ENCODE measurements at places on chromosomes 2 and 18.
A peak's percentile ranks its signal among the peaks of the same experiment; 100 is the strongest.

- DNase-seq, result no peak
These were observed 79.4 kb downstream of the EIPR1 start for GRCh38 chr2:3298191-3298590.

DNA sequence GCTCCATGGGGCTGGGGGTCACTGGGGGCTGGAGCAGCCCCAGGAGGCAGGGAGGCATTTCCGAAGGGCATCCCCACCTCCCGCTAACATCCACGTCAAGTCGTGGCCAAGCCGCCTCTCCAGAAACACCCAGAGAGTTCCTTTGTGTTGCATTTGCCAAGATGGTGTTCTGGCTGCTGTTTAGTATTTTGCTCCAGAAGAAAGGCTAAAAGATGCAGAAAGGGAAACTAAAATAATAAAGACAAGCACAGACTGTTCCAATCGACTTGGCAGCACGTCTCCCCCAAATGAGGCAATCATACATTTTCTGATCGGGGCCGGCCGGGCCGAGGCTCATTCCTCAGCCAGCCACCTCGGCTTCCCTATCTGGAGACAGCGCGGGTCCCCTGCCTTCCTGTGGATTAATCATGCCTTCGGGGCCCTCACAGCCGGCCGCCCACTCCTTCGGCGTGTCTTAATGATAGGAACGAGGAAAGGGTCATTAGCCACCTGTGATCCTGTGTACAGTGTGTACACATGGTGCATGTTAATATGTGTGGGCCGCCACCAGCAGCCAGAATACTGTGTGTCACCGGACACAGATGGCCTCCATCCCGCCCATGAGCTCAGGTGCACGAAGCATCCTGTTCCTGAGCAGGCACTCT is 169.2 kb downstream of the KLHL29 start:
- no peak for DNase-seq

DNA sequence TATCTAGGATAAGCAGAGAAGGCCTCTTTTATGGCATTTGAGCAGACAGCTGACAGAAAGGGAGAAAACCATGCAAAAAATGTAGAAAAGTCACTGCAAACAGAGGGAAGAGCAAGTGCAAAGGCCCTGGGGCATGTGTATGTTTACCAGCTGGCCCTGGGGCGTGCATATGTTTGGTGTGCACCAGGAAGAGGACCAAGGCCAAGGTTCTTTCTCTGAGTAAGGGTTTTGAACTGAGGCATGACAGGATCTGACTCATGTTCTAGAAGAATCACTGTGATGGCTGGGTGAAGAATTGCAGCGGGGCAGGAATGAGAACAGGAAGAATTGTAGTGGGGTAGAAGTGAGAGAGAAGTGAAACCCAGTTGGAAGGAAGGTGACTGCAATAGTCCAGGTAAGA is 69.6 kb downstream of the STEAP3 start:
- no peak for DNase-seq

DNA sequence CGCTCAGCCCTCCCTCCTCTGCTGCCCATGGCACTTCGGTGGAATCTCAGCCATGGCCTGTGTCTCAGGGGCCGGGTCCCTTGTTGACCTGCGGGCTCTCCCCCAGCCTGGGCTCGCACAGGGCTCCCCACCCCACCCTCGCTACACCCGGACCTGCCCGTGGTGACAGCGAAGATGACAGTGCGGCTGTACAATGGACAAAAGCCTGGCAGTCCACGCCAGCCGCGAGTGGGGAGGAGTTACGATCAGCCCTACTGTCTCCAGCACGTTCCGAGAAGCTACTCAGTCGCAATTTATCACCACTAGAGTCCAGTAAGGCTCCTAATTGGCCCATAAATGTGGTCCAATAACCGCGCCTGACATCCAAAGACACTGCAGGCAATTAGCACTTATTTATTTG is 31.6 kb downstream of the GBX2 start:
- DNase-seq, result no peak

DNA sequence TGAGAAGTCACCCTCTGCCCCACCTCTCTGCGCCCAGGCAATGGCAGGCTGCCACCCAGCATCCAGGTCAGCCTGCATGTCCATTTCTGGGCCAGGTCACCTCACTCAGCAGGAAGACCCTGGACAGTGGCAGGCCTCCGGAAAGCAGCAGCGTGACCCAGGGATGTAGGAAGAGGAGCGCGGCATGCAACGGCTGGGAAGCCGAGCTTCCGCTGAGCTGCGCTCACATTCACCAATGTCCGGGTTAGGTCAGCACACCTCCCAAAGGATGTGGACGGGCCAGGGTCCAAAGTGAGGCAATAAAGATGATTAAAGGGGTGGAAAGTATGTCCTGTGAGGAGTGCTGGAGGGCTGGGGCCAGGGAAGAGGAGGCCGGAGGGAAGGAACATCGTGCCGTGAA is 174.5 kb downstream of the CTIF start:
- DNase-seq, result no peak

DNA sequence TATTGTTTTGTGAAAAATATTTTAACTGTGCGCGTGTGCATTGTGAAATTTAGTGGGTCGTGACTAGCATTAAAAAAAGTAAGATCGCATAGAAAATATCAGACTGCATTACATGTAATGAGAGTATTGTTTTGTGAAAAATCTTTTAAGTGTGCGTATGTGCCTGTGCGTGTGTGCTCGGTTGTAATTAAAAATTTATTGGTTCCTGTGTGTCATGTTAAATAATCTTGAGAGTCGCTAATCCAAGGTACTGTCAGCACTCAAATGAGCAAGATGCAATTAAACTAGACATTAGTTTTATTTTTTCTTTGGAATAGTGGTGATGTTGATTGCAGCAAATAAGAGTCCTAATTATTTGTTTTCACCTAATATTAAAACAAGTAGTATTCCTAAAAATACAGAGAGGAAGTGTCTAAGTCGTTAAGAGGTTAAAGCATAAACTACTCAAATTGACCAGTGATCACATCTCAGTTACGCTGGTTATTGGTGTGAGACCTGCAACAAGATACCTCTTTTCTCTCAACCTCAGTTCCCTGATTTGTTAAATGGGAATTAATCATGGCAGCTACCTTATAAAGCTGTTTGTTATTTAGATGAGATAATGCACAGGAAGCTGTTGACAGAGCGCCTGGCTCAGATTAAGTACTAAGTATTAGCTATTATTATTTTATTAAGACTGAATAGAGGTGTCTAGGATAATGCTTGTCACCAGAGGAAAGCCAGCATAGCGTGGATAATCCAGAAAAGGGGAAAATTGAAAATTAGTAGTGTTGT is 1.9 kb downstream of the ZDBF2 start:
- DNase-seq, result no peak

DNA sequence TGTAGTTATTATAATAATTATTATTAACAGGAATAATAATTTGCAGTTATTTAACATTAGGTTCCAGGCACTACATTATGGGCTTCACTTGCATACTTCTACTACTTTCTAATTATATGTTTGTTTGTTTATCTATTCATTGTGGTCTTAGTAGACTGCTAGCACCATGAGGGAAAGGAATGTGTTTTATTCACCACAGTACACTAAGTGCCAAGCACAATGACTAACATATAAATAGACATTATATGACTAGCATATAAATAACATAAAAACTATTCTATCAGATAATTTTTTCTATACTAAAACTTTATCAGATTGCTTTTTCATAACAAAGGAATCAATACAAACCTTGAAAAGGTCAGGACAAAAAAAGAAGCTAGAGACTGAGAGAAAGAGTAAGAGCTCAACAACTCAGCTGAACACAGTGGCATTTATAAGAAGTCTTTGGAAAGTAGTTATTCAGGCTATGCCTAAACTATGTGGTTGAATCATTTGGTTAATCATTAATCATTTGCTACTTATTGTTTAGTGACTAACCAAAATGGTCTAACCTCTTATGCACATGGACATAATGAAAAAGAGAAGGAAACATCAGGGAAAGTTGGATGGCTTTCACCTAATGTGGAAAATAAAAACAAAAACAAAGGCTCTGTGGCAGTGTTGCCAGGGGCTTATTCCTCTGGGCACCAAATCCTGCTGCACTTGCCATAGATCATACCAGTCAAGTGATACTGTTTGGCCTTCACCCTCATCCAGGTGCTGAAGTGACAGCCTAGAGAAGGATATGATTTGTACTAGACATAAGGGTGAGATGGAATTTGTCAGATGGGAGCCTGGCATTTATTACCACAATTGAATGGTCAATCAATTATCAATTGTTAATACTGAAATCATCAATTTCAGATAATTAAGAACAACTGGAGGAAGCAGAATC is 174.9 kb downstream of the ETAA1 start:
- DNase-seq, result no peak

GRCh38 chr18:3066341-3067110 is 53.6 kb upstream of the LPIN2 start:
- no peak for DNase-seq

- DNase-seq, result no peak
These were observed 390.1 kb upstream of the ST6GAL2 start for GRCh38 chr2:107276034-107276433.

GRCh38 chr2:240649331-240649730 is 24.1 kb downstream of the GPR35 start:
- no peak for DNase-seq

- peak; percentile 35 for DNase-seq
These were observed 45.5 kb downstream of the CDC42EP3 start for GRCh38 chr2:37625796-37626571.

DNA sequence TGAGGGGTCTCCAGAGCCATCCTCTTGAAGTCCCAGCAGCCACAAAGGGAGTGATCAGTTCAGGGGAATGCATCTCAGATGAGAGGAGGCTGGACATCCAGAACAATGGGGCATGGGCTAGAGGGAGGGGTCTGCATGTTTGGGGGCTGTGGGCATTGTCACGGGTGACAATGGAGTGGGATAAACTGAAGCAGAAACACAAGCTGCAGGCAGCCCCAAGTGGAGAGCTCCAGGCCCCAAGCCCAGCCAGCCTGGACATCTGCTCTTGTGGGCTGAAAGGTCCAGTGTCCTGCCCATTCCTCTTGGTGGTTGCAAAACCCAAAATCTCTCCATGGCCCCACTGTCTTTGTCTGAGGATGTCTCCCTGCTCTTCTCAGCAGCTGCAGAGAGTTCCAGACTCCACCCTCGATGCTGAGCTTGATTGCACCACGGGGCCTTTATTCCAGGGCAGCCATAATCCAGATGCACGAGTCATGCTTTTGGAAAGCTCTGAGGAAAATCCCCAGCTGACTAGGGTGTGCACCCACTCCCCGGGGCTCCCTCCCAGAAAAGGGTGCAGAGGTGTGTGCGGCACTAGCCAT is 149.4 kb downstream of the TNS1 start:
- DNase-seq, result no peak

- no peak for DNase-seq
These were observed 17.9 kb upstream of the CAVIN2 start for GRCh38 chr2:191864628-191865374.

GRCh38 chr2:120988051-120988699 is 252.5 kb downstream of the GLI2 start:
- no peak for DNase-seq

DNA sequence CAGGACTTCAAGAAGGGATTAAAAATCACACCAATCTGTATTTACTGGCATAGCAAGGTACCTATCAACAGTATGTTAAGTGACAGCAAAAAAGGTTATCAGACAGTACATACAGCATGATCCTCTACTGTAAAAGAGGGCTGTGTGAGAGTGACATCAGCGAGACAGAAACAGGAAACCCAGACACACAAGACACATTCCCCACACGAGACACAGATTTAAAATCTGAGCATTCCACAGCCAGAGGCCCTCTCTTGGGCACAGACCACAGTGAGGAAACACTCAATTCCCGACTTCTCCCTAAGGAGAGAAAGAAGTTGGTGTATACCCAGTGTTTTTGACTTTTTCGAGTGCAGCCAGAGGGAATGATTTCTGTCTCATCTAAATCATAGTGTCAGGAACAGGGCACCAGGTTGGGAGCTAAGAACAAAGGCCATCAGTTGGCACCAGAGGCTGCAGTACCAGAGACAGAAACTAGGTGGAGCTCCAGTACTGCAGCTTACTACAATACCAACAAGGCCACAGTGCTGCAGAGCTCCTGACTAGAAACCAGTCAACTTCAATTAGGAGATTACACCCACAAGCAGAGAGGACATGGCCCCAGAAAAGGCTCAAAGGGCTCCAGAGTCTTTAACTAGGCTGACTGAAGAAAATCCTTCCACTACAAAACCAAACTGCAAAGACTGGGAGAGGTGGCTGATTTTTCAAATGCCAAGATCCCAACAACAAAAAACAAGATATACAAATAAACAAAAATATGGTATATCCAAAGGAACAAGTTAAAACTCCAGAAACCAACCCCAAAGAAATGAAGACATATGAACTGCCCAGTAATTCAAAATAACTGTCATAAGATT is 41.0 kb downstream of the UNC50 start:
- peak; percentile 57 for DNase-seq

GRCh38 chr2:47803363-47803762 is 20.4 kb downstream of the MSH6 start:
- no peak for DNase-seq

DNA sequence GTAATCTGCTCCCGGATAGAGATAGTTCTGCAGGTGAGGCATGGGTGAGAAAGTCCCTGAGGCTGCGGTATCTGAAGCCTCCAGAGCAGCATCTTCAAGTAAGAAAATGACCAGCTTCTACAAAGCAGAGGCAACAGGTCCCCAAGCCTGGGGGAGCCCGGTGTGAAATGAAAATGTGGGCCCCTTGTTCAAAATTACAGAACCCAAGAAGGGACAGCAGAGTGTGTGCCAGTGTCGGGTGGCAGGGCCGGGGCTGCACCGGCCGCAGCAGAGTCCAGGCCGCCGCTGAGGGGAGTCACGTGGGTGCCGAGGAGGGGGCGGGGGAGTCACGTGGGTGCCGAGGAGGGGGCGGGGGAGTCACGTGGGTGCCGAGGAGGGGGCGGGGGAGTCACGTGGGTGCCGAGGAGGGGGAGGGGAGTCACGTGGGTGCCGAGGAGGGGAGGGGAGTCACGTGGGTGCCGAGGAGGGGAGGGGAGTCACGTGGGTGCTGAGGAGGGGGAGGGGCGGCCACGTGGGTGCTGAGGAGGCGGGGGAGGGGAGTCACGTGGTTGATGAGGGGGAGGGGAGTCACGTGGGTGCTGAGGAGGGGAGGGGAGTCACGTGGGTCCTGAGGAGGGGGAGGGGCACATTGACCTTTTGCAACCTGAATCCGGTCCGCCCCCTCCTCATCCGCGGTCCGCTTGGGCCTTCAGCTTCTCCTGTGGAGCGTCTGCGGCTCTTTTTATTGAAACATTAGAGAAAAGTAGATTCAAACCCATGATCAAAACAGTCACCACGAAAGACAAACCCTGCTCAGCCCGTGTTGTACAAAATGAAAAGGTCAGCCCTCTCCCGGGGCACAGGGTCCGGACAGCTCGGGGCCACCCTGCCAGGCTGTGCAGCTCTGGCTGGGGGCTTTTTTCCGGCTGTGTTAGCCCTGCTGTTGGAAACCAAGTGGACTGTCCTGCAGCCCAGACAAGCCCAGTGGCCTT is 10.4 kb downstream of the COLEC11 start:
- DNase-seq, result no peak

DNA sequence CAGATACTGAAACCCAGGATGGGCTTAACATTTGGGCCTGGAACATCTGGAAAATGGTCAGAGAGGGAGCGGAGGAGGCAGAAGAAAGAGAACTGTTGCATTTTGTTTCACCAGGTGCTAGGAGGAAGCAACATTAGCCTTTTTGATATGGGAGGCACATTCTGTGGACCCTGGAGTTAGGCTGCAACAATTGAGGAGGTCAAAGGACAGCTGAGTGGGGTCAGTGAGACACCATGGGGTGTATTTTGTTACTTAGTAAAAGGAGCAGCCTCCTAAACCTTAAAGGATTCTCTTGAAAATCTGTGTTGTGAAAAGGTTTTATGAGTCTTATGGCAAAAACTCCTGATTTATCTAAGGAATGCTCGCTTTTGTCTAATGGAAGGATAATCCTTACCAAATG is 124.9 kb downstream of the GREB1L start:
- DNase-seq, result no peak

Data from stimulated activated CD8-positive, alpha-beta memory T cell treated with anti-CD3 and anti-CD28 coated beads, Interleukin-4, amount 100 ng/mL, for 4 hours (primary cell).